ENCODE measurements at places on chromosomes 2 and 18.

GRCh38 chr2:1494906-1495305 is 81.6 kb downstream of the TPO start:
- no peak for DNase-seq

DNA sequence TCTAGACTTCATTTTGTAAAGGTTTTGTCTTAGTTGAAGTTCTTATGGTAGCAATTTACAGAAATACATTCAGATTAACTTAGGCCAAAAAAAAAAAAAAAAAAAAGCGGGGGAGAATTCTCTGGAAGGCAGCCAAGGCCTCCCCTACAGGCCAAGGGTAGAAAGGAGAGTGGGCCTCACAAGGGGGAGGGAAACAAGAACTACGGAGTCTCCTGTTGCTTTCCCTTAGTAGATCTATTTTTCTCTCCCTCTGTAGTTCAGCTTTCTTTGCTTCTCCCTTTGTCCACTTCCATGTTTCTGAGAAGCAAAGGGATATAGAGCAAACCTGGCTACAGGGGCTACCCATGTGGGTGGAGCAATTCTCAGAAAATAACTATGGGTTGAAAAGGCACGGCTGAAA is 2.4 kb upstream of the STK11IP start:
- no peak for DNase-seq

DNA sequence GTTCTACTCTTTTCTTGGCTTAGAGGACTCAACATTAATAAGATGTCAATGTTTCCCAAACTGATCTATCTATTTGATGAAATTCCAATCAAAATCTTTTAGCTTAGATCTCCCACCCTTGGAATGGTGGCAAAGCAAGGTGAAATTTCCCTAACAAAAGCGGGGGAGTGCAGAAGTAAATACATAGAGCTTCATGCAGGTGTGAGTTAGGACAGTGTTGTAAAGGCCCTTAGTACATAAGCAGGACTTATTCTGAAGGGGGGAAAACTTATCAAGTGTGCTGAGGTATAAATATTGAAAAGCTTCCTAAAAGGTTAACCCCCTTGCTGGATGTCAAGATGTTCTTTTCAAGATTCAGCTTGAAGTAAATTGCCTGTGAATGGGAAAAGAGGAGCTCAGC is 608.6 kb upstream of the CELF4 start:
- no peak for DNase-seq

DNA sequence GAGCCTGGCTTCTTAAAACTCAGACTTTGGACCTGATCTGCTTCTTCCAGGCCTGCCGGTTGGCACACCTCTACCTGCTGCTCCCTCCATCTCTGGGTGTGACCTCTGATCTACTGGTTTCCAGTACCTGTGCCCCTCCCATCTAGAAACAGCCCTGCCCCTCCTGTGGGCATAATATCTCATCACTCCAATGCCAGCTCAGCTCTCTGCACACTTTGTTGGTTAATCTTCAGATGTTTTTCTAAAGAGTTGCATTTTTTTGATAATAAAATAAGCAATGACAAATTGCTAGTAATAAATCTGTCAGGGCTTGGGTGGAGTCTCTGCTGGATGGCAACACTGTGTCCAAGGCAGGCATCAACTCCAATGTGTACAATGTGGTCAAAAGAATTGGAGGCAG is 89.6 kb upstream of the PPP1CB start:
- DNase-seq, result no peak

DNA sequence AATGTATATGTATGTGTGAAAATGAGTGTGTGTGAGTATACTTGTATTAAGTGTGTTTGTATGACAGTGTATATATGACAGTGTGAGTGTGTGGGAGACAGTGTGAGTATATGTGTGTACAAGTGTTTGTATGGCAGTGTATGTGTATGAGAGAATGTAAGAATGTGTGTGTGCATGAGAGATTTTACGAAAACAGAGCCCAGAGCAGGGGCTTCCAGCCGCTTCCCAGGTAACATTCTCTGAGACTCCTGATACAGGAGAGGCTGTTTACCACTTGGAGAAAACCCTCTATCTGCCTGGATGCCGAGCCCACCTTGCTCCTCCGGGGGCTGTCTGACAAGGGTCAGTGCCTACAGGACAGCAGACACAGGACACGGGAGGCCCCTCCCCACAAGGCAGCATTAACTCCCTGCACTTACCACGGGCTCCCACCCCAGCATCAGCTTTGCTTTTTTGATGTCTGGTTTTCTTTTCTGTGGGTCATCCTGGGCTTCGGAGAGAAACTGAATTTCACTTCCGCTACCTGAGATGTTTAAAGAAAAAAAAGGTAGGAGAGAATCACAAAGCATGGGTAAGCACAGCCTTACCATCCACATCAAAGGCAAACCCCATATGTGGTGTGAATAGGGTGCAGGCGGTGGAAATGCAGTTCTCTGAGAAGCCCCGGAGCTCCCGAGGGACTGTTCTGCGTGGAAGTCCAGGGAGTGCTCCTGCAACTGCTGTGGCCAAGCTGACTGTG is 97.6 kb downstream of the UXS1 start:
- no peak for DNase-seq

DNA sequence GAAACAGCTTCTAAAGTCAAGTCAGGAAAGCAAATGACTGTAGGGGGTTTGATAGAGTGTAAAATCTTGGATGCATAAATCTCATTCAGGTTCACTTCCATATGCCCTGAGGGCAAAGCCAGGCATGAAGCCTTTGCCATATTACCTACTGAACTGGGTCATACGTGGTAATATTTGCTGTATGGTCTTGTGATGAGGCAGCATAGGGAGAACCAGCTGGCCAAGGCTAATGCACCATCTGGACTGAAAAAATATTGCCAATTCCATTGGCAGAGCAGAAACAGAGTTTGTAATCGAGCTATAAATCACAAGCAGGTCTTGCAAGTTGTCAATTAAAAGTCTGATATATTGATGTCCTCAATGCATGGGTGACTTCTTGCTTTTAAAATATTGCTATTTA is 243.8 kb downstream of the ERBB4 start:
- no peak for DNase-seq

- no peak for DNase-seq
Observed at GRCh38 chr18:8979258-8979988, 123.1 kb upstream of the NDUFV2 start.

- no peak for DNase-seq
Observed at GRCh38 chr18:57131782-57132181, 15.1 kb upstream of the BOD1L2 start.

DNA sequence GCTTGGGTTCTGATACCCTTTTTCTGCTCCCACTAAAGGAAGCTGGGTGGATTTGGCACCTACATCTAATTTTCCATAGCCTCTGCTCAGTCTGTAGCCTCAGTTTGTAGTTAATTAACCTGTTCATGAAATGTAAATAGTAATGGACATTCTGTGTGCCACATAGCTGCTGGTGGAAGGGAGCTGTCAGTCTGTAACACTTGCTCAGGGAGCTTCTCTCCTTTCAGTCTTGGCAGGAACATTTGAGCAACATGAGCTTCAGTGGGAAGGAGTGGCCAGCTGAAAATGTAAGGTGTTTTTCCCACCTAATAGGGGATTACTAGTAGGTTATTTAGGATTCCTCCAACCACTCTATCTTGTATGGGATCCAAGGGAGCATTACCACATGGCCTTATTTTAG is 203.4 kb downstream of the ASXL3 start:
- DNase-seq, result no peak

DNA sequence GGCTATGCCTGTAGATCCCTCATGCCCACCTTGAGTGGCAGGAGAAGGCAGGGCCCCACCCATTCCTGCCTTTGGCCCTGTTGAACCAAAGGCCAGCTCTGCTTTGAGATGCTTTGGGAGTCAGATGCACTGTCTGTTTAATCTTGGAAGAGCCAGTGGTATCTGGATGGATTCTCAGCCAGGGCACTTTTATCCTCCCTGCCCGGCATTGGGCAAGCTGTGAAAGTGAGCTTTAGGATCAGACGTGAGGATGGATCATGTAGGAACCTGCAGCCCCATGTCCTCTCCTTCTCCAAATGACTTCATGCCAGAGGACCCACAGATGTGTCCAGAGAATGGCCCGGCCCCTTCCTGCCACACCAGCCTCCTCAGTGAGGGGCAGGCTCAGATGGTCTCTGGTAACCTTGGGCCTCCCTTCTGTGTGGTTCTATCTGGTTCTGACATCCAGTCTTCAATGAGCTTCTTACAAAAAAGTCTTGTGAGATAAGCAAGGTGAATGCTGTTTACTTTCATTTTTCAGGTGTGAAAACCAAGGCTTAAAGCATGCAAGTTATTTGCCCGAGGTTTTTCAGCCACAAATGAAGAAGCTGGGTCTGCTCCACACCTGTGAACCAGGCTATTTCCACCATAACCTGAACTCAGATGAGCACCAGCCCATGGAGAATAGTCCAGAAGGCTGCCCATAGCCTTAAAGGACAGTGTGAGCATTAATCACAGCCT is 123.8 kb downstream of the KCTD1 start:
- DNase-seq, result no peak

DNA sequence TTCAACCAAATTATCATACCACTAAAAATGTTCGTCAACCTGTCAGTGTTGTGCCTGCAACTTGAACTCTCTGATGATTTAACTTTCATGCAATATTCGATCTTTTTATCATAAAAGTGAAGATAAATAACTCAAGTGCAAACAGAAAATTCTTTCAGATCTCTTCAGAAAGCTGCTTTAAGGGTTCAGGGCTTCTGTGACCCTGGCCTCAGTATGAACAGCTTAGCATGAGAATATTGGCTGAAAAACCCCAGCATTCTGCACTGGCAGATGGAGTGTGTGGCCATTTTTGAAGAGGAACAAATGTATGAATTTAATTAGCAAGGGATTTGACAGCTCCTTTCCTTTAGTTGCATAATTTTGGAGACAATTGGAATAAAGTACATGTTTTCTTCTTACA is 851.4 kb upstream of the SOX11 start:
- no peak for DNase-seq

GRCh38 chr2:191264647-191265081 is 19.5 kb downstream of the MYO1B start:
- no peak for DNase-seq

DNA sequence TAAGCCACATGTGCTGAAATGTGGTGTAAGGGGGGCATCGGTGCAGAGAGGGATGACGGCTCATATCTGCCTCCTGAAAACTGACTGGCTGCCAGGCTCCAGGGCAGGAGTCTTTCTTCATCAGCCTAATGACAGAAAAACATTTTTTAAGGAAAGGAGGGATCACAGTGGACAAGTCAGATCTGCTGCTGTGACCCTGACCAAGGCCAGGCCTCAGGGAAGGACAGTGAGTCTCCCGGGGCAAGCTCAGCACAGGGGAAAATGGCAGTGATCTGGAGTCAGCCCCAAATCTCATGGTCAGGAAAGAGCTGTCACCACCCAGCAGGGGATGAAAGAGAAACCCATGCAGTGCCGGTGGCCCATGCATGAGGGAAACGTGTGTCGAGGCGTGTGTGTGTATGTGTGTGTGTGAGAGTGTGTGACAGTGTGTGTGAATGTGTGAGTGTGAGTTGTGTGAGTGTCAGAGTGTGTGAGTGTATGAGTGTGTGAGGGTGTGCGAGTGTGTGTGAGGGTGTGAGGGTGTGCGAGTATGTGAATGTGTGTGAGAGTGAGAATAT is 134.5 kb downstream of the INHBB start:
- DNase-seq, result no peak

GRCh38 chr2:68993660-68994059 is 19.2 kb downstream of the GKN1 start:
- DNase-seq, result no peak

- DNase-seq, result no peak
Observed at GRCh38 chr2:131153529-131153928, 48.4 kb downstream of the PLEKHB2 start.

- no peak for DNase-seq
Observed at GRCh38 chr2:218927422-218927821, 32.0 kb upstream of the CDK5R2 start.

DNA sequence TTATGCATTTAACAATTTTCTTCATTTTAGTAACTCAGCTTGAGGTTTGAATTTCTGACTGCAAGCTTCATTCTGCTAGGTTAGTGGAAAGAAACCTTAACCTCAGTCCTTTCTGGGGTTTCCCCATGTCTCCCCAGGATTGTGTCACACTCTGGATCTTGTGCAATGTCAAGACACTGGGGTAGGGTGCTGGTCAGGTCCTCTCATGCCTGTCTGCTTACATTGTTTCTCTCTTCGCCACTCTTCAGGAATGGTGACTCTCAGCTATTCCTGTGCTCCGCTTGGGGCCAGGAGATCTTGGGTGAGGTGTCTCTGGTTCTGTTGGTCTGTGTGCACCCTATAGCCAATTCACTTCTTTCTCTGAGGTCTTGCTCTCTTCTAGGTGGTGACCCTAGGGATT is 23.9 kb downstream of the CTLA4 start:
- DNase-seq, result no peak

DNA sequence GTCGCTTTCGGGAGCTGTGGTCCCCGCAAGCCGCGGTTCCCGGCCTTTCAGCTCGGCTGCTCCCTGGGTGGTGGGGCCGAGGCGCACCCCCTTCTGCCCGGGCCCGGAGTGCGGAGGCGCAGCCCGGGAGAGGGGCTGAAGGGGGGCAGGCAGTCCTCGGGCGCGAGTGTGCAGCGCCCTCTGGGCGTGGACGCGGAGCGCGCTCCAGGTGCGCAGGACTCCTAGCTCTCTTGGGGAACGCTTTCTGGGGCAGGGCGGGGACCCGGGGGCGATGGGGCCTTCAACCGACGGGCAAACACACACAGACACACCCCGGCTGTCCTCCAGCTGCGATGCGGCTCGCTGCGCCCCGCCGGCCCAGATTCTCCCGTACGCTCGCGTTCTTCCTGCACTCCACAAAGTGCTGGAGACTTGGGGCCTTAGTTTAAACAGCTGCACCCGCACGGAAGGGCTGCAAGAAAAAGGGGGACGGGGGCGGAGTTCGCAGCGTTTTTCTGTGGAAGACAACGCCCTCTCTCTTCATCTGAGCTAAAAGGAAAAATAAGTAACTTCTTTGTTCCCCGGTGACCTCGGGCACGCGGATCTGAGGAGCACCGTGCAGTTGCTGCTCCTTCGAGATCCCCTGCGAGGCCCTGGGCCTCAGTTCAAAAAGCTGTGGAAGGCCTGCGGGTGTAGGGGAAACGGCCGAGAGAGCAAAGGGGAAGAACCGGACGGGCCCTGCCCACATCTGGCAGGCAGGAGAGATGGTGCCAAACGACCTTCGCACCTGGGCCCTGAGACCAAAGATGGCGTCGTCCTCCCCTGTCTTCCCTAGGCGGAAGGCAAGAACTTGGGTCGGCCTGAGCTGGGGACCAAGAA is 593 bp upstream of the SDC1 start:
- DNase-seq, result peak; percentile 38

- DNase-seq, result peak; percentile 69
Observed at GRCh38 chr2:95345563-95346230, 48.5 kb downstream of the KCNIP3 start.

- DNase-seq, result no peak
Observed at GRCh38 chr2:237727363-237727762, 71.2 kb upstream of the RBM44 start.
